HFFc6 (cell line): ENCODE measurements at places on chromosomes 2 and 18.

DNA sequence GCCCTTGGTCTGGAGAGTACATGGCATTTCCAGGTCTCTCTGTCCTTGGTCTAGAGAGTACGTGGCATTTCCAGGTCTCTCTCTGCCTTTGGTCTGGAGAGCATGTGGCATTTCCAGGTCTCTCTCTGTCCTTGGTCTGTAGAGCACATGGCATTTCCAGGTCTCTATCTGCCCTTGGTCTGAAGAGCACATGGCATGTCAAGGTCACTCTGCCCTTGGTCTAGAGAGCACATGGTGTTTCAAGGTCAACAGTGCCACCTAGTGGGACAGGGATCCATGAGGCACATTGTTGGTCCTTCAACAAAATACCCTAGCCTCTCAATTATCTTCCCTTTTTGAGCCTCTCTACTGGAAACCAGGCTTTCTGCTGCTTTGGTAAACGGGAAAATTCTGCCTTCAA, 250.2 kb downstream of the OTX1 start:
- DNase-seq: no peak

DNA sequence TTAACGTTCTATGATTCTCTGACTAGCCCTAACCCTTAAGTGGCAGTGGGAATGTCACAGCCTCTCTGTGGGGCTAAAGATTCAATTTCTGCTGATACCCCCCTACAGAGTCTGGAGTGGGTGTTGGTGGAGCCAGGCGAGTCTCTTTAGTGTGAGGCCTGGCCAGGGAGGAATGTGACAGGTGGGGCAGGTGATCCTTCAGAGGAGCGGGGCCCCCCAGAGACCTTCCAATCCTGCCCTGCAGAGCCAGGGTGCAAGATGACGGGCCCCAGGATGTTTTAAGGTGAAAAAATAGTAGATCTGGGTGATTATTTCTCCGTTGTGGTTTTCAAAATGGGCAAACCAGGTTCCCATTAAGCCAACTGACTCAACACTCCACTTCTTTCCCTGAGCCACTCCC, 28.2 kb upstream of the DNMT3A start:
- no peak for DNase-seq

DNA sequence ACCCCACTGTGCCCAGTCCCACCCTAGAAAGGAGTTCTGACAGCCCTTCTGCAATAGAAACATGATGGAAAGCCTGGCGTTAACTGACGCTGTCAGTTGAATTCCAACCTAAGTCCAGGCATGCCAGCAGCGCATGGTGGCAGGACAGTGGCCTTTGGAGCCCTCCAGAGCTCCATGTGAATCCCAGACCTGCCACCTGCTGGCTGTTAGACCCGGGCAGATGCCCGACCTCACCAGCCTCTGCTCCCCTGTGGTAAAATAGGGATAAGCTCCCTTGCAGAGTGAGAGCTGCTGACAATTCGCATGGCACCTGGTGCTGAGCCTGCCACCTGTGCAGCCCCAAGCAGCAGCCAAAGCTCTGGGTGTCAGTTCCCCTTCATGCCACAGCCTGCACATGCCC, 138.6 kb downstream of the LOXHD1 start:
- no peak for DNase-seq

DNA sequence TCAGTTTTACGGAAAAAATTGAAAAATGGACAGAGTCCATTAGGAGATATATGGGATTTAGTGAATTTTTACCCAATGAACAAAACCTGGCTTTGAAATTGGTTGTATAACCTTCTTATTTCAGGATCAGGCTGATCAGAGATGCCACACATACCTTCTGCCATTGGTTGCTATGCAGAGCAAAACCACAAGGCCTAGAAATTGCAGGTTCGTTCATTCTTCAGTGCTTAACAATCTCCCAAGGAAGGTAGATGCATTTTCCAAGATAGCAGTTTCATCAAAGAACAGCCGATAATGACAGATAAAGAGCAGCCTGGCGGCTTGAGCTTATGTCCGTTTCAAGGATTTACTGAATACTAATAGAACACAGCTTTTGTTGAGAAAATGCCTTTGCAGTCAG, 868.8 kb downstream of the EPHA4 start:
- DNase-seq: peak; percentile 29

DNA sequence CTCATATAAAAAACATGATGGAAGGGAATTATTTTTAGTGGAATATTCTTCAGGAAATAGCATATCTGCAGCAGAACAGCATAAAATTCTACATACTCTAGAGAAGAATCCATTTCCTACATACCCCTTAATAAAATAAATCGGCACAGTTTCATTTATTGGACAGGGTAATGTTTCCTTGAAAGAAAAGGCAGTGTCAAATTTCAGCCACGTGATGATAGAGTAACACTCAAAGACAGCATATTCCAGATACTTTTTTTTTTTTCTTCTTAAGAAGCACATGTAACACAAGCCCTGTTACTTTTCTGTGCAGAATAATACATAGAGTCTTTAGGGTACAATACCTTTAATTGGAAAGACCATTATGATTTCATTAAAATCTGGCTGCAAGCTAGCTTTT, 204.4 kb downstream of the SRBD1 start:
- no peak for DNase-seq

GRCh38 chr18:9716780-9717563, 8.9 kb downstream of the RAB31 start:
- no peak for DNase-seq

DNA sequence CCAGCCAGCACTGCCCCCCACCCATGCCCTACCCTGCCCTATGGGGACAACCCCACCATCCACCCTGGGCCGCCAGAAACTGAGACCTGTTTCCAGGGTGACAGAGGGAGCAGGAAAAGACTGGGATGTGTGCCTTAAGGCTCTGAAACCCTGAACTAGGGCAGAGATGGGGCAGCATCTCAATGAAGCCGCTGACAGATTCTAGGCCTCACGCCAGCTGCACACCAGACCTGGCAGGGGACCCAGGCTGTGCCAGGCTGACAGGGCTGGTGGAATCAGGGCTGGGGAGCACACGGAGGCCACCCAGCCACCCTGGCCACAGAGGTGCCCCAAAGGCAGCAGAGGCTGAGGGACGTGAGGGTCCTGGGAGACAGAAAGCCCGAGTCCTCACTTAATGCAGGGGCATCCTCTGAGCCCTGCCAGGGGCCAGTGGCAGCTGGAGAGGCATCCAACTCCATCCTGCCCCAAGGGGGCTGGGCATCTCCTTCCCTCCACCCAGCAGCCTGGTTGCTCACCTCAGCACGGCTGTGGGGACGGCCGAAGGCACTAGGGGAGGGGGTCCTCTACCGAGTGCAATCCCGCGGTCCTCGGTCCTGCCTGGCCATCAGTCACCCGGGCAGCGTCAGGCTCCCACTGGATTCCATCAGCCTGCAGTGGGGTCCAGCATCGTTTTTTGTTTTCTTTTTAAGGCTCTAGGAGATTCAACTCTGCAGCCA, 169.2 kb downstream of the ZFP36L2 start:
- no peak for DNase-seq
